ENCODE measurements at places on chromosomes 3 and 15.

GRCh38 chr15:67878712-67879206, 38.9 kb upstream of the RNU6-1 start:
- no peak for DNase-seq

GRCh38 chr15:57282686-57283085, 93.6 kb upstream of the CGNL1 start:
- no peak for DNase-seq

GRCh38 chr3:53230789-53231188, 25.0 kb downstream of the TKT start:
- DNase-seq, result no peak

- DNase-seq, result no peak
Measured at GRCh38 chr3:48038971-48039481, 22.8 kb upstream of the MAP4 start.
